ENCODE measurements at places on chromosomes 6 and 20.

- DNase-seq, result no peak
These were observed 24.4 kb downstream of the FOXQ1 start for GRCh38 chr6:1336246-1336843.

DNA sequence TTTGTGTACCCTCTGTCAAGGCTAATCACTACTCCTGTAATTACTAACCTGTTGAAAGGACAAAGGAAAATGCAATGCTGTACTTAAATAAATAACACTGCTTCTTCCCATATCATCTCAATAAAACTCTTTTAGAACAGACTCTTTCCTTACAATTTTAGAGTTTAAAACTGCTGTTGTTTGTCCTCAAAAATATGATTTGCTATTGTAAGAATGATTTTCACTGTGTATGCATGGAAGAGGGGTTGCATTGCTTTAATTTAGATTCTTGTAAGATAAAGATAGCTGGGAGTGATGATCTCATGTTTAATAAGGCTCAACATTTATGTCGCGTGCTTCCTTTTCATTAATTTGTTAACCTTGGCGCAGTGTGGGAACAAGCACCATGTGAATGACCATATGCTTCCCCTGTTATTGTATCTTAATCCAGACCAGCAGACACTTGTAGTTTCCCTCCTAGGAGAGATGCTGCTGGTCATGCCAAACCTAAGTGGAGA, 89.8 kb upstream of the ATXN1 start:
- DNase-seq, result no peak

GRCh38 chr20:33423141-33423834, 20.3 kb downstream of the SNTA1 start:
- peak; percentile 47 for DNase-seq

GRCh38 chr20:51111290-51111689, 88.4 kb upstream of the KCNG1 start:
- DNase-seq, result no peak

GRCh38 chr6:30104661-30105060, 8.2 kb downstream of the TRIM31 start:
- no peak for DNase-seq
